ENCODE measurements at places on chromosomes 13 and 19.

- no peak for DNase-seq
Measured at GRCh38 chr19:32020538-32020937, 324.9 kb upstream of the ZNF507 start.

GRCh38 chr13:30163441-30163840, 143.9 kb downstream of the KATNAL1 start:
- DNase-seq, result no peak

- no peak for DNase-seq
Measured at GRCh38 chr13:101846249-101846648, 393.8 kb downstream of the ITGBL1 start.

DNA sequence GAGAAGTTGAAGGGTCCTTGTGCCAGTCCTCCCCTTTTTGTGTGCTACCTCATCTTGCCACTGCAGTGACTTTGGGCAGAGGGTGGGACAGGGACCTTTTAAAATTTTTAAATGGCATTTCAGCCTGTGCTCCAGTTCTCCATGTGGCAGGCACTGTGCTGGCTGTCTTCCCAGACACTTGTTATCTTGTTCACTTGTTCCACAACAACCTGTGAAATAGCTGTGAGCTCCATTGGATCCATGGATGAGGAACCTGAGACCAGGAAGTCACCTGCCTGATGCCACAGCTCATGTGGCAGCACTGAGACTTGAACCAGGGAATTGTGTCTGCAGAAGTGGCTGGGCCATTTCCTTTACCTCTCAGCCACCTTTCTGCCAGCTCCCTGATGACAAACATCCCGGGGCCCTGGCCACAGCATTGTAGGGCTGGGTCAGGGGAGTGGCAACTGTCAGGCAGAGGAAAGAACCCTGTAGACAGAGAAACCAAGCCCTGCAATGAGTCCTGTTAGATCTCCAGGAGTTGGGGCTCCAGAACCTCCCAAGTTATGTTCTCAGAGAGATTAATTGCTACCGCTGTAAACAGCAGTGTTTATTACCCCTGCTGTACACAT, 6.4 kb downstream of the EGLN2 start:
- no peak for DNase-seq

DNA sequence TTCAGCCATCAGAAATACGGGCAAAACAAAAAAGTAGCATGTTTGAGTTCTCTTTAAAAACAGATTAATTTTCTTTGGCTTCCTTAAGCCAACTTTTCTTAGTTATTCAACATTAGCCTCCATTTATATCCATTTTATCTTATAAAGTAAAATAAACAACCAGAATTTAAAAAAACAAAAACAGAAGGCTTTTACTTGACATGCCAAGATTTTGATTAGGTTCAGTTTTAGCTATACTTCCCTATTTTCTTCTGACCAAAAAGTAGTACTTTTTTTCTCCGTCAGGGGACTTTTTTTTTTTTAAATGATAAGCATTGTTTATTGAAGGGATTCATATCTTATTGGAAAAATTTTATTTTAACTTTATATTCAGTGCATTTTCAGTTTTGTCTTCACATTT, 18.1 kb downstream of the RNASEH2B start:
- DNase-seq, result no peak

- DNase-seq, result no peak
Measured at GRCh38 chr13:31310786-31311185, 111.0 kb downstream of the B3GLCT start.

DNA sequence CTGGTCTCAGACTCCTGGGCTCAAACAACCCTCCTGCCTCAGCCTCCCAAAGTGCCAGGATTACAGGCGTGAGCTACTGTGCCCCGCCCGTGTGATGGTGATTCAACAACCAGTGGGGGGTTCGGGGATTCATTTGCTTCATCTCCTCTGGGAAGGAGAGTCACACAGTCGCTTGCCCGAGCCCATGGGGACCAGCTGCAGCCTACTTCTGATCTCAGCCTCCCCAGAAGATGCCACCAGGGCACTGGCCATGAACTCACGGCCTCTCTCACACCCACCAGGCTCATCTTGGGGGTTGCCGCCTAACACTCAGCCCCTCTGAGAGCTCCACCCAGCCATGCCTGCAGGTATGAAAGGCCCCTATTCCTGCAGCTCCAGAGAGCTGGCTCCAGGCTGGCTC, 6.8 kb downstream of the TOMM40 start:
- DNase-seq, result no peak

DNA sequence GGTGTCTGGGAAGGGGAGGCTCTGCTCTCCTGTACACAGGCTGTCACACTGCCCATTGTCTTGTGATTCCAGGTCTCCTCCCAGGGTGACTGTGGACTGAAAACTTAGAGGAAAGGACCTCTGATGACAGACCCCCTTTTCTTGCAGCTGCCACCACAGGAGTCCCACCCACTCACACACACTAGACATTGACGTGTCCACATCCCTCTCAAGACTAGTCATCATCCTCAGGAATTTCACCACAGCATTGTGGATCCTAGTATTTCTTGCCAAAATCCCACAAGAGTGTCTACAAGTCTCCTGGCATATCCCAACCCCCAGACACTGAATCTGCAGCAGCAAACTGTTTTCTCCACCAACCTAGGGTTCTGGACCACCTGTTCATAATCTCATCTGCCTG, 5.3 kb downstream of the ZNF85 start:
- DNase-seq, result no peak

GRCh38 chr19:53942001-53942786, 20.5 kb upstream of the CACNG8 start:
- no peak for DNase-seq

DNA sequence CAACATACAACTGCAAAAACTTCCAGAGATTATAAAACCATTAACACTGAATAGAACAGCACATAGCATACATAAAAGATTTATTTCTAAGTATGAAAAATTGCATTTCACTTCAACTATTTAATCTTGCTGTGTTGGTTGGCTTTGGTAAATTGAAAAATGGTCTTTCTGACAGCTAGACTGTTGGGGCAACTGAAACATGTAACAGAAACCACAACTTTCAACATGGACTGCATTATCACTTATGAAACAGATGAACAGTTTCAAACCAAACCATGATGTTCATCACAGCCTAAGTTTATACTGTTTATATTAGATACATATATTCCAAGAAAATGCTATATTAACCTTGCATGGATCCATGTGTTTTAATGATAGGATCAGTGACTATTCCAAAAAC, 324.1 kb upstream of the PCDH9 start:
- no peak for DNase-seq

DNA sequence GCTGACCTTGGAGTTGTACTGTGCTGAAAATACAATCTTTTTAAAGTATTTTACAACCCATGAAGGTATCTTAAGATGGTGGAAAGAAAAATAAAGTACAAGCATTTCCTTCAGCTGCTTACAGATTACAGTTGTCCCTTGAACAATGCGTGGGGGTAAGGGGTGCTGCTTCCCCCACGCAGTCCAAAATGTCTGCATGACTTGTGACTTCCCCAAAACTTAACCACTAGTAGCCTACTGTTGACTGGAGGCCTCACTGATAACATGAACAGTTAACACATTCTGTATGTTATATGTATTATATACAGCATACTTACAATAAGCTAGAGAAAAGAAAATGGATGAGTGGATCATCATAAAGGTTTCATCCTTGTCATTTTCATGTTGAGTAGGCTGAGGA, 45.3 kb upstream of the ZNF599 start:
- DNase-seq, result no peak

GRCh38 chr19:55474269-55475265, 1.9 kb upstream of the ZNF628 start:
- DNase-seq, result no peak

Data from activated CD4-positive, CD25-positive, alpha-beta regulatory T cell (primary cell).